ENCODE measurements at places on chromosomes 3 and 15. TPM values are rescaled to one million over a fixed set of nuclear protein-coding genes. Genes with fewer than 3 reads are reported as not detected.

Gene TNFSF10
- total RNA-seq: 140 TPM

Gene PIF1
- 35.8 TPM for total RNA-seq

Gene IL17RB
- 63.5 TPM for total RNA-seq

Gene XCR1
- 0.05 TPM for total RNA-seq

Gene STRA6
- total RNA-seq: not detected

Gene APOD
- total RNA-seq: 0.27 TPM

Gene FGF7
- total RNA-seq: not detected

Data from T-helper 2 cell treated with Interferon-gamma antibody and Interleukin-4, amounts not matched to agents 100 ng/mL and 5 ng/mL, for 36 hours (primary cell).